Stimulated activated CD4-positive, alpha-beta T cell treated with anti-CD3 and anti-CD28 coated beads, TNF-alpha, amount 100 ng/mL, for 1 hour (primary cell): ENCODE measurements at places on chromosomes 1 and 21.

- DNase-seq = no peak
Measured at GRCh38 chr1:45615885-45616284, 8.0 kb downstream of the CCDC17 start.

GRCh38 chr1:1293263-1294249, 13.3 kb downstream of the SCNN1D start:
- DNase-seq = no peak

DNA sequence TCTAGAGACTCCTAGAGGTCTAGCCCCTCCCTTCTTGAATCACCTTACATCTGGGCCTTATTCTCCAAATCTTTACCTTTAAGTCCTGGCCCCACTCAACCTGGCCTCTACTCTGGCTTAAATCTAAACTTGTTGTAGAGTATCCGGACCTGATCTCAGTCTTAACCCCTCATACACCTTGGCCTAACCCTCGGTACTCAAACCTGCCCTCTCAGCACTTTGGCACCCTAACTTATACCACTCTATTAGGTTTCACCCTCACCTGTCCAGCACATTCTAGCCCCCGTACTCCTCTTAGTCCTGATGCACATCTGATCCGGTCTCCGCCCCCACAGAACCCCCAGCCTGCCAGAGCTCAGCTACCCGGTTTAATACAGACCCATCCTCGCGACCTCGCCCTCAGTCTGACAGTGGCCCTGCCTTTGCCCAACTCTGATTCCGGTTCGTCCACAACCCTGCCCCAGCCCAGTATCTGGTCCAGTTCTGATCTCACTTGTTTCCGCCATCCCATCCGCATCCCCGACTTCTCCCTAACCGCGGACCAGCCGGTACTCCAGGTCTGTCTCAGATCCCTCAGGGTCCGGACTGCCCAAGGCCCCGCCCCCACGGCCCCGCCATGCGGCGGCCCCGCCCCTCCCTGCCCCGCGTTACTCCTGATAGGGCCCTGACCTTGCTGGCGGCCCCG, 1.5 kb downstream of the TRIM62 start:
- DNase-seq = no peak

DNA sequence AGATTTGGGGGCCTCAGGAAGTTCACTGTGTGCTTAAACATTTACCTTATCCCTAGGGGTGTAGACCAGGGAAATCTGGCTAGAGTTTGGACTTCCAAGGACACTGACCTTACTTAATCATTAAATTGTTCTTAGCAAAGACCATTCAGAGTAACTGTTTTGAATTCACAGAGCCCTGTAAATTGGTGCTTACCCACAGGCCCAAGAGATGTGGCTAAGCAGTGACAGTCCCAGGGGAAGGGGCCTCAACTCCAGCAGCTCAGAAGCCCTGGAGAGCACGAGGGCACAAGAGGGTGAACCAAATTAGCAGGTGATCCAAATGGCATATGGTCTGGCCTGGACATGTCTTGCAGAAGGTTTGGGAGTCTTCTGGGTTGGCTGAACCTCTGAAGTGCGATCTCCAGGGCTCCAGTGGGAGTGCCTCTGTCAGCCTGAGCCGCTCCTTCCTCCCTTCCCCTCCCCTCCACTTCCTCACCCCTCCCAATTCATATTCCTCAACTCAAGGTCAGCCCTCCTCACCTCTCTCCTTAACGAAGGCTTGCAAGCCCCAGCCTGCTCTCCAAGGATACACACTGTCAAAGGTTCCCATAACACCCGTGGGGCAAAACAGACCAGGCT, 4.3 kb downstream of the PAQR7 start:
- DNase-seq = no peak

DNA sequence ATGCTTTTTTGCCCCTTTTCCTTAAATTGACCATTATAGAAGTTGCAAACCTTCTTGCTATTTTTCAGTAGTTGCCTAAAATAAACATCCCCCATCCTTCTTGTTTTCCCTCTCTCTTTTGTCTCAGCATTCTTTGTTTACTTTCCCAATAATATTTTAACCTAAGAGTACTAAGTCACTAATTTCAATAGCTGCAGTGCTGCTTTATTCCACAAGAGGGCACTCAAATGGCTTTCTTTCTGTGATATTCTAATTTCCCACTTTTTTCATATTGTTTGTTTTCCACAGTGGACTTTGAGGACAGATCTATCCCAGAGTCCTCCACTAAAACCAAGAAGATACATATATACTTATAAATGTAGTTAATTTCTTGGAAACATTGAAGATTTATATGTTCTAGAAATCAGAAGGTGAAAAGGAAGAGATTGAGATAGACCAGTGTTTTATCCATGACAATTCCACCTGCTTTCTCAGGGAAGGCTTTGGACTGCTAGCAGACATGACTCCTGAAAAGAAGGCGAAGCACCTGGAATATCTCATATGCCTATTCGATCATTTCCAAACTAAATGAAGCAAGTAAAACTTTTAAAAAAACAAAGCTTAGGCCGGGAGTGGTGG, 104.8 kb upstream of the GRIK1 start:
- DNase-seq = no peak
